ENCODE measurements at places on chromosomes 2 and 18. TPM values are rescaled to one million over a fixed set of nuclear protein-coding genes. Genes with fewer than 3 reads are reported as not detected.

The NT5DC4 gene
- total RNA-seq, result 0.27 TPM

The CTDP1 gene
- 20.9 TPM for total RNA-seq

The FBLN7 gene
- total RNA-seq, result 1.1 TPM

The TMEM247 gene
- total RNA-seq, result not detected

The ANKRD62 gene
- not detected for total RNA-seq

The FSHR gene
- total RNA-seq, result not detected

The GAL3ST2 gene
- total RNA-seq, result not detected

The MREG gene
- 0.62 TPM for total RNA-seq

The CCDC74A gene
- 7.2 TPM for total RNA-seq

The KCNG2 gene
- 0.27 TPM for total RNA-seq

The EGR4 gene
- not detected for total RNA-seq

The CRYGC gene
- not detected for total RNA-seq

DNA sequence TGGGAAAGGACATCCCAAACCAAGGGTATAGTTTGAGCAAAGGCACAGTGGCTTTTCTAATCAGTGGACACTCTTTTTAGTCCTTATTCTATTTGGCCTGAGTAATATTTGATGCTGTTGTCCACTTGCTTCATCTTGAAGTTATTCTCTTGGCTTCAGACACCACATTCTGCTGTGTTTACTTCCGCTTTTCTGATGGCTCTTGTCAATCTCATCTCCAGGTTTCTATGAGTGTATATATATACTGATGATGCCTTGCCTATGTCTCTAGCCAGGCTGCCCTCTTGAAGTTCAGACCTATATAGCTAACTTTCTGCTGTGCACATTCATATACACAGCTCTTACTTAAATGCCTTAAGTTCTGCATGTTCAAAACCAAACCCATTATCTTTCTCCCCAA lies 83.1 kb downstream of the EFEMP1 start:
- no peak for ATAC-seq

- ATAC-seq, result peak; percentile 36
Observed at GRCh38 chr18:69401226-69401971, 711 bp downstream of the DOK6 start.

- no peak for ATAC-seq
Observed at GRCh38 chr2:73027340-73027739, 44.2 kb downstream of the SFXN5 start.

- peak; percentile 54 for ATAC-seq
Observed at GRCh38 chr2:215660687-215661086, 224.8 kb upstream of the FN1 start.

DNA sequence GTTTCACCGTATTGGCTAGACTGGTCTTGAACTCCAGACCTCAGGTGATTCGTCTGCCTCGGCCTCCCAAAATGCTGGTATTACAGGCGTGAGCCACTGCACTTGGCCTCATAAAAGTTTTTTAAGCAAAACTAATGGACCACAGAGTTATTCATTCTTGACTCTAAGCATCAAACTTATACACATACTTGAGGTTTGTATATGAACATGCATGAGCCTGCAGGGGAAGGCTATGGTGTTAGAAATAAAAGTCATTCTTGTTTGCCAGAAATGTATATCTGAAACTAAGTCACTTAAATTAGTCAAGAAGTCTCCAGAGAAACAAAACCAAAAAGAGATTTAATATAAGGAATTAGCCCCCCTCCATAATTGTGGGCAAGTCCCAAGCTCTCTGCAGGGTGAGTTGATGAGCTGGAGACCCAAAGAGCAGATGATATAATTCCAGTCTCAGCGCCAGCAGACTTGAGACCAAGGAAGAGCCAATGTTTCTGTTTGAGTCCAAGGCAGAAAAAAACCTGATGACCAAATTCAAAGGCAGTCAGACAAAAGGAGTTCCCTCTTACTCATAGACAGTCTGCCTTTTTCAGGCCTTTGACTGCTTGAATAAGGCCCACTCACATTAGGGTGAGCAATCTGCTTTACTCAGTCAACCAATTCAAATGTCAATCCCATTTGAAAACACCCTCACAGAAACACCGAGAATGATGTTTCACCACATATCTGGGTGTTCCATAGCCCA lies 69.0 kb upstream of the DSG1 start:
- no peak for ATAC-seq

GRCh38 chr2:48587961-48588360 lies 29.7 kb upstream of the GTF2A1L start:
- no peak for ATAC-seq

- ATAC-seq, result no peak
Observed at GRCh38 chr18:8313043-8313442, 296.2 kb upstream of the RAB12 start.

- no peak for ATAC-seq
Observed at GRCh38 chr18:66136039-66136438, 385.2 kb downstream of the CDH7 start.

DNA sequence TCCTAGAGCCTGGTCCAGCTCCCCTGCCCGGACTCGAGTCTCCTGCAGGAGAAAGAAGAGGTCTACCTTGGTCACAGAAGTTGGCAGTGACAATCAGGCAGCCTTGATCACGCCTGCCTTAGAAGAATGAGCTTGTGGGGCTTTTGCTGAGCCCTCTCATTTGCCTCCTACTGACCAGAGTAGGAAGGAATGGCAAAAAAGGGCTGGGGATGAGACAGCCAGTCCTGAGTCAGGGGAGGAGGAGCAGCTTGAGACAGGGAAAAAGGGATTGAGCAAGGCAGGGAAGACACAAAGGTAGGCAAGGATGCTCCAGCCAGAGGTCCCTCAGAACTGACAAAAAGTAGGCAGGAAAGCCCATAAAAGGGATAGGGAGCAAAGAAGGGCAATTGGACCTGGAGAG lies 6.0 kb downstream of the WDR54 start:
- ATAC-seq, result no peak

DNA sequence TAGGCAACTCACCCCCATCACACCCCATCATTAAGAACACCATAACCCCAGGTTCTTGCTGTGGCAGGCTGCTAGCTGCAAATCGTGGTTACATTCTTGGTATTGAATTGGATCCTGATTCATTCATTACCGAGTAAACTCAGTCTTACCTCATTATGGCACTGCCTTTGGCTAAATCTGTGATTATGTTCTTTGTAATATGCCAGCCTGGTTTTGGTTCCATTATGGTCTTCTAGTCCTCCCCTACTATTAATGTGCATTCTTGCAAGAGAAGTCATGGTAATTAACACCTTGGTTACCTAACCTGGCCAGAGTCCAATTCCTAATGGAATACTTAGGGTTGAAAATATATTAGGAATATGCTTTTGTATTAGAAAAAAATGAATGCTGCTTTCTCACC lies 258.9 kb upstream of the APCDD1 start:
- no peak for ATAC-seq

DNA sequence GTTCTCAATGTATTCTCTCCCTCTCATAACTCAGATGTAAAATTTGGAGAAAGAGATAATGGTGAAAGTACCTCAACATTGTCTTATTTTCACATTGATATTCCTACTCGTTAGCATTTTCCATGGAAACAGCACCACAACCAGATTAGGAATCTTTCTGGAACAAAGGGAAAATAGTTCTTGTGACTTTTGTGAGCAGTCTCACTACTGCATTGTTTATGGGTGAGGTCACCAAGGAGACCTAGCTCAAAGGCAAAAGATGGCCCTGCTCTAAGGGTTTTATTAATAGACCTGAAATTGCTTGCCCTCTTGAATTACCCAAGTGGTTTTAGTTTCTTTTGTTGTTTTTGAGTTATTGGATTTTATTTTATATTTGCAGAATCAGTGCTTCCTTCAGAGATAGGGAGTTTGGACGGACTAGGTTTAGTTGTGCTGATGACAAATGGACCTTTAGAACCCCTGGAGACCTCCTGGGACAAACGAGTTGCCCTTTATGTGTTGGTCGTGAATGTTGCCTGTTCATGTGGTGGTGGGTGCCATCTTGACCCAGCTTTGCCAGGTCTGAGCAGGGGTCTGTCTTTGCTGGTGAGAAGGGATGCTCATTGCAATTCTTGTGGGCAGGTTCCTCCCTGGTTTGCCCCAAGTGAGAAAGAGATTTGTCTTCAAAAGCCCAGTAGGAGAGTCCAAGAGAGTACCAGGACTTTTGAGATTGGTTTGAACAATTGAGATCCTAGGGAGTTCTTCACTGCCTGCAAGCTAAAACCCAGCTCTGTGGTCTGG lies 58.1 kb downstream of the INPP4A start:
- no peak for ATAC-seq

GRCh38 chr2:6352247-6352646 lies 513.5 kb downstream of the CMPK2 start:
- ATAC-seq, result no peak

DNA sequence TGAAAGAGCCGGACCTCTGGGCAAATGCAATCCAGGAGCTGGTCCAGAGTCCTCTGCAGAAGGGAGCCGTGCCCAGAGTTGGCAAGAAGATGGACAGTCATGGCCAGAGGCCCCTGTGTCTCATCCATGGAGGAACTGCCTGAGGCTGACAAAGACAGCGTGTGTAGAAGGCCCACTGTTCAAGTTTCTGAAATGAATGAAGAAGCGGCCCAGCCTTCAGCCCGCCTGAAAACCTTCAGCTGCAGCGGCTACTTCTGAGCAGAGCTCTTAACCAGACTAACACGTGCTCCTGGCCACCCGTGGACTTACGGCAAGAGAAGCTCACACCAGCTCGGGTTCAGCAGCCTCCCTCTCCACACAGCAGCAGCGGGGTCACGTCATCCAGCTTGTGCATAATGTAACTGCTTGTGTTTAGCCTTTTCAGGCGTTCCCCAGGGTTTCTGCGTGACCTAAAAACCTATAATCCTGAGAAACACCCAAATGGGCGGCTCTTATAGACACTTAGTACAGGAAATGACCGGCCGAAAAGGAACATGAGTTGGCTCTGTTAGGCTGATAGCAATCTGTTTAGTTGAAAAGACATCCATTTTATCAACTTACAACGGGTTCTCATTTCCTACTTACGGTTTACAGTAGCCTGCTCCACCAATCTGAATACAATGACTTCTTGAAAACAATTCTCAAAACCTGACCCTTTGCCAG lies at the start of gene FAM124B:
FAM124B (minus strand) TSS at position 467 of the 702 bp plus-strand sequence; CDS start at position 128, 339 bp downstream.
- peak; percentile 81 for ATAC-seq

DNA sequence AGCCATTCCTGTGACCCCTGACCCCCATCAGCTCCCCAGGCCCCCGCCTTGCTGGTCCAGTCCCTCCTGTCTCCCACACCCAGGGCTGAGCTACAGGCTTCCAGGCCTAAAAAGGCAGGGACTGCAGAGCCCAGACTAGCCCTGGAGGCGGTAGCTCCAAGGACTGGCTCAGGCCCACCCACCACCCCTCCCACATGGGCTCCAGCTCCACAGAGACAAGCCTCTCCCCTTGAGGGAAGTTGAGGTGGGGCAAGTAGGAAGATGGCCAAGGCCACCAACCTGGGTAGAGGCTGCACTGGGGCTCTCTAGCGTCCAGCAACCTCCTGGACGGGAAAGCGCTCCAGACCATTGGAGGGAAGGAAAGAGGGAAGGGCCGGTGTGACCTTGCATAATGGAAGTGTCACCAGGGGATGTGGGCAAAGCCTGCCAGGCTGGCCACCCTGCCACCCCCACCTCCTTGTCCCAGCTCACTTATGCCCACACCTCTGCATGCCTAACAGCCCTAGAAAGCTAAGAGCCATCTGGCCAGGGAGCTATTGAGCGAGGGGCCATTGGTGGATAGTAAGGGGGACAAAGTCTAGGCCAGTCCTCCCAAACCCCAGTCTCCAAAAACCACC lies 63.1 kb downstream of the TNS1 start:
- peak; percentile 7 for ATAC-seq

DNA sequence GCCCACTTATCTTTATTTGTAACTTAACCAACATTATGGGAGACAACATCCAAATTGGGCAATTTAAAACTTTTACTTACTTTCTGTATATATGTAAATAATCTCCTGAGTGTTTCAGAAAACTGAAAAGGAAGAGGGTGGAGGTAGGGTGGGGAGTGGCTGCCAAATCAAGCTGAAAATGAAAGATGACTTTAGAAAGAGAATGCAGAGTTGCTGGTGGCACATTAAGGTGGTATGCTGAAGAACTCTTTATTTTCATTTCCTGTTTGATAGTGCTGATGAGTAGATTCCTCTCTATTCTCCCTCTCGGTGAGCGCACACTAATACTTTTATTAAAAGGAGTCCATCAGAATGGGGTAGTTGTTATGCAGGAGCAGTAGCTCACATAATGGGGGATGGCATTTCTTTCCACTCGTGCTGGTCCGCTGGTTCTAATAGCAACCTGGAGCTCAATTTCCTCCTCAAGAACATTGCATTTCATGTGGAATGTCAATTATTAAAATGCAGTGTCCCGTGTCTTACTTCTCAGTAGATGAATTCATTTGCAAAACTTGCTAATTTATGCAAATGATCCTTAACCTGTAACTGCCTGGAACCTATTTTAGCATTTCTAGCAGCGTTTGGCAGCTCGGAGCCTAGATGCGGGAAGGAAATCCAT lies 466.9 kb upstream of the HNRNPA3 start:
- ATAC-seq, result no peak

Data from gastroesophageal sphincter (tissue), 4 donors.